ENCODE measurements at places on chromosomes 2 and 18. TPM values are rescaled to one million over a fixed set of nuclear protein-coding genes. Genes with fewer than 3 reads are reported as not detected.

DNA sequence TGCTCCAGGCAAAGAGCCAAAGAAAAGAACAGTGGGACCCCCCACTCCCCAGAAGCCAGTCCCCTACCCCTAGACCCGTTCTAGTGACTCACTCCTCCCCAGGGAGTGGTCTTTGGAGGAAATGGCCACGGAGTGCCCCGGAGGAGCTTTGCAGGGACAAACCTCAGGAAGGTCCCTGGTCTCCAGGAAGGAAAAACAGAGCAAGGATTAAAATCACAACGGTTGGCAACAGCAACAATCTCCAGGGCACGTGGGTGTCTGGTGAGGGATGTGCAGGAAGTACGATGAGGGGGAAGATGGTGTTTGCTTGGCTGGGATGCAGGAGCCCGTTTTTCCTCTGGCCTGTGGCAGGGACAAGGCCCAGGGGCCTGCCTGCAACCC lies 135.0 kb downstream of the SMAD2 start:
- DNase-seq: no peak
- no peaks in the 10 kb centered on the region for H3K27me3 ChIP-seq
- no peak overlapping the region for H3K4me3 ChIP-seq
- H3K4me1 ChIP-seq: no peaks in the 10 kb centered on the region

DNA sequence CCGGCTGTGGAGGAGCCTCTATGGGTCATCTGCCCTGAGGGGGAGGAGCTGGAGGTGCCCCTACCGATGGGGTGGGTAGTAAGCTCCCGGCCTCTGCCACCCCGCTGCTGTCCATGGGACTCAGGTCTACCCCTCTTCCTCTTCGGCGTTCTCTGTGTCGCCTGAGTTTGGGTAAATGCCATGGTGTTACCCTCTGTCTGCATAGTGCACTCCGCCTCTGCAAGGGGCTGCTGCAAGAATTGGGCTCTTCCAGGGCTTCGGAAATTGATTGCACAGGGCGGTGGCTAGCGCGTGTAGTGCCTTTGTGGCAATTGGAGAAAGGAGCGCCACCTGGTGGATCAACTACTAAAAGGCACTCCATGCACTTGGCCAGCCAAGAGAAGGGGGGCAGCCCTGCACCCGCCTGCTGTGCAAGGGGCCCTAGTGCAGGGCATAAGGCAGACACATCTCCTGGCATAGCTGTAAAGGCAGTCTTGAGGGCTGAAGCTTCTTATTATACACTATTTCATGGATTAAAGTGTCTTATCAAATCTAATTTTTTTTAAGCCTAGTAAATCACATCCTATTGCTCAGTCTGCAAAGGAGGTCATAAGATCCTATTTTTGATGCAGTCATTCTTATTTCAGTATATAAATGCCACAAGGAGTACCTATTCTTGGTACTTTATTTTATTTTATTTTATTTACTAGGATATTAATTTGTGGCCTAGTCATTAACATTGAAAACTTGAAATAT lies 308.9 kb downstream of the PDE11A start:
- peaks cover 5% of the 10 kb centered on the region for H3K4me1 ChIP-seq
- no peak overlapping the region for H3K4me3 ChIP-seq
- DNase-seq: peak; percentile 38
- H3K27me3 ChIP-seq: no peaks in the 10 kb centered on the region
- no peak overlapping the region for H3K27ac ChIP-seq

DNA sequence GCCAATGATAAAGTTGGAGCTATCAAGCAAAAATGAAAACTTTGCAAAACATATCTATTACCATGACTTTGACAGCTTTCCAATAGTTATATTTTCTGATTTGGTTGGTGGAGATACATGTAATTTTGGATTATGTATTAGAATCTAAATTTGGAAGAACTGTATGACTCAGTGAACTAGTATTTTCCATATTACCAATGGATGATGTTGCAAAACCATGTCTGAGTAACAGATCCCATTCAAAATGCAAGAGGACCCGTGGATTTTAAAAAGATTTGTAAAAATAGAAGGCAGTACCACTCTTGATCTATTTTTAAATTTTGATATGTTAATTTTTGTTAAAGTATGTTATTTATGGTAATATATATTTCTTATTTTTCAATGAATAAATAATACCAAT lies 83.0 kb downstream of the TAF4B start:
- no peak overlapping the region for H3K4me3 ChIP-seq
- H3K36me3 ChIP-seq: no peaks in the 10 kb centered on the region
- H3K27ac ChIP-seq: no peak overlapping the region
- H3K4me1 ChIP-seq: no peaks in the 10 kb centered on the region
- no peaks in the 10 kb centered on the region for H3K27me3 ChIP-seq

DNA sequence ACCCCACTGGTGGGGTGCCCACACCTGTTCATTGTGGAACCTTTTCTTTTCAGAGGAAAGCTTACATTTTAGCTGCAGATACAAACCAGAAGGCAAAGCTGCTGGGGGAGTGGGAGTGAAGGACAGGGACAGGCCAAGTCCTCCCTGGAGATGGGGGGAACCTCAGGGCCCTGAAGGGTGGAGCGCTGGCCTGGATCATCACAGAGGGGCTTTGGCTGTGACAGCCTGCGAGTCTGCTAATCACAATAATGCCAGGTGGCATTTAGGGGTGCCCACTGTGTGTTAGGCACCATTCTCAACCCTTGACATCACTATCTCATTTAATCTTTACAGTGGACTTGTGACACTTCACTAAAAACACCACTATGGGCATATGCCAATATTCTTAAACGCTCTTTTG lies 27.4 kb downstream of the KCTD1 start:
- no peak overlapping the region for H3K4me3 ChIP-seq
- DNase-seq: no peak
- H3K4me1 ChIP-seq: peaks cover 23% of the 10 kb centered on the region
- no peak overlapping the region for H3K27ac ChIP-seq
- H3K27me3 ChIP-seq: no peaks in the 10 kb centered on the region

DNA sequence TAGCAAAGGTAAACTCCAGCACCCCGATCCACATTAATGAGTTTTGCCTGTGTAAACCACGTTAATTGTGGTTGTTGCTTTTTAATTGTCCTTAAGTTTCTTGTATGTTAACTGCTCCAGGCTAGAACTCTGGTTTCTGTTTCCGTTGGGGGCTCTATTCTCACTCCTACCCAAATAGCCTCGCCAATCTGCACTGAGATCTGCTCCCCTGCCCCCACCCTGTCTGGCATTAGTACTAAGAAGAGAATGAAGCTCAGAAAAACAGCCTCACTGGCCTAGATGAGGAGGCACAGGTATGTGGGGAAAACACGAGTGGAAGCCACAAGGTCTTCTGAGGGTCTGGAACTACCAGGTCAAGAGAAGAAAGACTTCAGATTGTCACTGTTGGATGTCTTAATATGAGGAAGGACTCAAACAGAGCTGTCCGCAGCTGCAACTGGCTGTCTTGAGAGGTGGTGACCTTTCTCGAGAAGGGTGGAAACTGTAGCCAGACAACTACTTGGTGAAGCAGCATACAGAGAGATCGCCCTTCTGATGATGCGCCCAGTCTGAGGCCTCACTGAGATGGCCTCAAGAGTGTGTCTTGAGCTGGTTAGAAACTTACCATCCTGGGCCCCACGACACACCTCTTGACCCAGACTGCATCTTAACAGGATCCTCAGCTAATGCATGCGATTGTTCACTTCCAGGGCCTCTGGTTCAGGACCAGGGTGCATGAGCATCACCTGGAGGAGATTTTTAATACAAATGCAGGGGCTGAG lies 73.1 kb downstream of the TGOLN2 start:
- no peak overlapping the region for H3K4me3 ChIP-seq
- H3K4me1 ChIP-seq: peaks cover 91% of the 10 kb centered on the region
- H3K36me3 ChIP-seq: no peaks in the 10 kb centered on the region
- H3K27me3 ChIP-seq: no peaks in the 10 kb centered on the region
- peak overlapping the region; percentile 93 for H3K27ac ChIP-seq

DNA sequence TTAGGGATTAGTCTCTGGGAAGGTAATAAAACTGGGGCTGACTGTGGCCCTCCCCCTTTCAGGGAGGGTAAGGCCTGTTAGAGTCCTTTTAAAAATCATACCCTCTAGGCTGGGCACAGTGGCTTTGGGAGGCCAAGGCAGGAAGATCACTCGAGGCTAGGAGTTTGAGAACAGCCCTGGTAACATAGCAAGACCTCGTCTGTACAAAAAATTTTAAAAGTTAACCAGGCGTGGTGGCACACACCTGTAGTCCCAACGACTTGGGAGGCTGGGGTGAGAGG lies 118.7 kb downstream of the STPG4 start:
- peaks cover 62% of the 10 kb centered on the region for H3K4me1 ChIP-seq
- H3K27me3 ChIP-seq: no peaks in the 10 kb centered on the region
- H3K27ac ChIP-seq: peak overlapping the region; percentile 81
- H3K36me3 ChIP-seq: no peaks in the 10 kb centered on the region

DNA sequence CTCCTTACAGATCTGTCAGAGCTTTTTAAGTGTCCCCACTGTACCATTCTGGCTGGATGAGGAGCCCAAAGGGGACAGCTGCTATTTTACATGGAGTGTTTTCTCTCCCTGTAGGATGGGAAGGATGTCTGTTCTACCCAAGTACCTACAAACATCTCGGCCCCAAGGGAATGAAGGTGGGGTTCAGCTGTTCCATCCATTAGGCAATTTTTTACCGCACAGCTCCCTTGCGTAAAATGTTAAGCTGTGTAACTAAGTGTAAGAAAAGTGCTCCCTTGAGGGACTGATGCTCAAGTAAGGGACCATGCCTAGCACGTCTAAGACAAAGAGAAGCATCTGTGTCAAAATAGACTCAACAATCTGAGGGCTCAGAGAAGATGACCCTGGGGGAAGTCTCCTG lies 180.3 kb downstream of the MYO5B start:
- H3K36me3 ChIP-seq: no peaks in the 10 kb centered on the region
- H3K4me1 ChIP-seq: no peaks in the 10 kb centered on the region
- no peak overlapping the region for H3K4me3 ChIP-seq
- no peak overlapping the region for H3K27ac ChIP-seq
- peaks cover 4% of the 10 kb centered on the region for H3K27me3 ChIP-seq

DNA sequence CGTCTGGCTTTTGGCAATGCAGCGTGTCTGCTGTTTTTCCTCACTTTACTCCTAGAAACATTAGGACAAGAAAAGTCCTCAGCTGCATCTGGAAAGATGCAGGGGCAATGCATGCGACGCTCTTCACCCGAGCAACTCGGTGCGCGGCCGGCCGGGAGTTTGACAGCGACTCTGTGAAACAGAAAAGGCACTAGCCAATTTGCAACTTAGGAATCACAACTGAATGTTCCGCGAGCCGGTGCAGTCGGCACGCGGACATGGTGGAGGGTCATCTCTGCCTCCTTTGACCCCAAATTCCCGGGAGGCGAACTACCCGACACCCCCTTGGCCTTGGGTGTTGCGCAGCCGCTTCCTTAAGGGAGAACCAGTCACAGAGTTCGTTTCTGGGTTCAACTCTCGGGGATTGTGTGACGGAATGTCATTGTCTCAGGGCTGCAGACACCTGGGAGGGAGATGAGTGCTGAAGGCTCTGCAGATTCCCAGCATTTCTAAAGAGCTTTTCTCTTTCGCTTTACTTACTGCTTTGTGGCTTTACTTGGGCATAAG lies 9.8 kb downstream of the NR4A2 start:
- peaks cover 4% of the 10 kb centered on the region for H3K4me1 ChIP-seq
- no peak for DNase-seq
- H3K36me3 ChIP-seq: no peaks in the 10 kb centered on the region

DNA sequence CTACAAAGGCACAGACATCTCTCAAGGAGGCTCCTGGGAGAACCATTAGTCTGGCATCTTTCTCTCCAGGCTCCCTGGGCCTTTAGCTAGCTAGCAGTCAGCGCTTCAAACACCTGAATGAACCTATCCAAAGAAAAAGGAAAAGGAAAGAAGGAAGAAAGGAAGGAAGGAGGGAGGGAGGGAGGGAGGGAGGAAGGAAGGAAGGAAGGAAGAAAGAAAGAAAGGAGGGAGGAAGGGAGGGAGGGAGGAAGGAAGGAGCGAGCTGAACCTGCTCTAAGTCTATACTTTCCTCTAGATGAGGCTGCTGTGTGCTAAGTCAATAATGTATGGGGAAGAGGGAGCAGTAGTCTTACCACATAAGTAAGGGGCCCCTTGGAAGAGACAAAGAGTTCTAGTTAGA lies 5.1 kb upstream of the BCL11A start:
- no peak for DNase-seq
- H3K4me1 ChIP-seq: peaks cover 10% of the 10 kb centered on the region
- H3K36me3 ChIP-seq: no peaks in the 10 kb centered on the region

DNA sequence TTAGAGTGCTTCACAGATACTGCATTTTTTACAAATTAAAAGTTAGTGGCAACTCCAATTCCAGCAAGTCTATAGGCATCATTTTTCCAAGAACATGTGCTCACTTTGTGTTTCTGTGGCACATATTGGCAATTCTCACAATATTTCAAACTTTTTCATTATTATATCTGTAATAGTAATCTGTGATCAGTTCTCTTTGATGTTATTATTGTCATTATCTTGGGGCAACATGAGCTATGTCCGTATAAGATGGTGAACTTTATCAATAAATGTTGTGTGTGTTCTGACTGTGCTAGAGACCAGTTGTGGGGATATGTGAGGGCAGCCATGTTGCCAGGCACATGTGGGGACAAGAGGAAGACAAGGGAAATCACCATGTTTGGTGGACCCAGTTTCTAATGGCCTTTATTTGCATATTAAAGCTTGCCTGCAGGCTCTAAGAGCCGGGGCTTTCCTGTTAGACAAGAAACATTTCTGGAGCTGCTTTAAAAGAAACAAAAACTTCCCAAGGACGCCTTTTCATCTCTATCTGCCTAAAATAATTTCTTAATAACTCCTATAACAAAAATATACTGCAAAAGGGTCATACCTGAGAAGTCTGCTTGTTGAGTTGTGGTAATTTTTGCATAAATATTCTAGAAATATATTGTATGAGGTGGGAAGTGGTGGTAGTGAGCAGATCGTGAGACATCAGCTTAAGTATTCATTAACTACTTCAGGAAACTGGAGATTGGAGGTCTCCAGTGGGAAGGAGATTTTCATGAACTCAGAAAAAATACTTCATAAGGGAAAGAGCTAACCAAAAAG lies 37.2 kb downstream of the KYNU start:
- H3K27me3 ChIP-seq: no peaks in the 10 kb centered on the region
- no peak for DNase-seq
- no peak overlapping the region for H3K4me3 ChIP-seq
- no peaks in the 10 kb centered on the region for H3K36me3 ChIP-seq

- H3K36me3 ChIP-seq: no peaks in the 10 kb centered on the region
- no peak for DNase-seq
- H3K4me1 ChIP-seq: peaks cover 10% of the 10 kb centered on the region
Observed at GRCh38 chr2:223786943-223787342, 50.4 kb downstream of the AP1S3 start.

GRCh38 chr2:100941646-100942240 lies 60.3 kb upstream of the RPL31 start:
- no peak overlapping the region for H3K27ac ChIP-seq
- H3K27me3 ChIP-seq: no peaks in the 10 kb centered on the region
- DNase-seq: no peak
- no peaks in the 10 kb centered on the region for H3K4me1 ChIP-seq
- H3K36me3 ChIP-seq: no peaks in the 10 kb centered on the region
- H3K4me3 ChIP-seq: no peak overlapping the region

The RAPGEF4 gene
- total RNA-seq: 0.62 TPM

The ST8SIA5 gene
- 0.15 TPM for total RNA-seq

The DSEL gene
- 6.8 TPM for total RNA-seq

The ANKRD30BL gene
- not detected for total RNA-seq

The KCMF1 gene
- total RNA-seq: 163 TPM

The AQP12A gene
- not detected for total RNA-seq

The STPG4 gene
- total RNA-seq: 0.36 TPM

The SIX3 gene
- 0.21 TPM for total RNA-seq

The SH3RF3 gene
- 4.9 TPM for total RNA-seq

The NTSR2 gene
- total RNA-seq: 0.15 TPM

All from Panc1 (cell line).